ENCODE measurements at places on chromosomes 2 and 18.

GRCh38 chr2:204885747-204886146, 340.5 kb downstream of the PARD3B start:
- DNase-seq: no peak

DNA sequence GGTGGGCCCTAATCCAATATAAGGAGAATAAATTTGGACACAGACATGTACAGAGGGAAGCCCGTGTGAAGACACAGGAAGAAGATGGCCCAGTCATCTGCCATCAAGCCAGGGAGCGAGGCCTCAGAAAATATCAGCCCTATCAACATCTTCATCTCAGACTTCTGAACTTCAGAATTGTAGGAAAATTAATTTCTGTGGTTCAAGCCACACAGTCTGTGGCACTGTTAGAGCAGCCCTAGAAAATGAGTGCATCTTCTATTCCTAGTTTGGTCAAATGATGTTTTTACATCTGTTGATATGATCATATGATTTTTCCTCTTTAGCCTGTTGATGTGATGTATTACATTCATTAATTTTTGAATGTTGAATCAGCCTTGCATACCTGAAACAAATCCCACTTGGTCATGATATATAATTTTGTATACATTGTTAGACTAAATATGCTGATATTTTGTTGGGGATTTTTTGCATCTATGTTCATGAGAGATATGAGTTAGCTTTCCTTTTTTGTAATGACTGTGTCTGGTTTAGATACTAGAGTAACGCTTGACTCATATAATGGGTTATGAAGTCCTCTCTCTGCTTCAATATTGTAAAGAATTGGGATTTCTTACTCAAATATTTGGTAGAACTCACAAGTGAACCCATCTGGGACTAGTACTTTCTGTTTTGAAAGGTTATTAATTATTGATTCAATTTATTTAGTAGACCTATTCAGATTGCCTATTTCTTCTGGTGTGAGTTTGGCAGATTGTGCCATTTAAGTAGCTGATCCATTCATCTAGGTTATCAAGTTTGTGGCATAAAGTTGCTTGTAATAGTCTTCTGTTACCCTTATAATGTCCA, 451.4 kb downstream of the EIPR1 start:
- DNase-seq: no peak

- no peak for DNase-seq
These were observed 5.8 kb upstream of the MARCHF7 start for GRCh38 chr2:159706385-159706980.

DNA sequence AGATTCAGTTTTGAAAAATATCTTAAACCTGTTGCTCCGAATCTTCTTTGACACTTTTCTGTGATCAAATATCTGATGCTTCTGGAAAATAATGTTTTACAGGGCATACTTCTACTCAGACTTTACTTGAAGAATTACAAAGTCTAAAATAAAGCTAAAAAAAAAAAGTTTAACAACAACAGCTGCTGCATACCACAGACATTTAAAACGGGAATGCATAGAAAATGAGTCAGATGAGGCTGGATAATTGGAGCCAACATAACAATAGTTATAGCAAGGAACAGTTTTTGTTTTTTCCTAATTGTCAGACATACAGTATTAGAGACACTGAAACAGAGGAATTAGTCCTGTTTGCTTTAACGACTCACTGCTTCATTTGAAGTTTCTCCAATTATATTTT, 1090.2 kb downstream of the SUCLG1 start:
- no peak for DNase-seq

- DNase-seq: no peak
These were observed 126.6 kb upstream of the KYNU start for GRCh38 chr2:142750858-142751257.

DNA sequence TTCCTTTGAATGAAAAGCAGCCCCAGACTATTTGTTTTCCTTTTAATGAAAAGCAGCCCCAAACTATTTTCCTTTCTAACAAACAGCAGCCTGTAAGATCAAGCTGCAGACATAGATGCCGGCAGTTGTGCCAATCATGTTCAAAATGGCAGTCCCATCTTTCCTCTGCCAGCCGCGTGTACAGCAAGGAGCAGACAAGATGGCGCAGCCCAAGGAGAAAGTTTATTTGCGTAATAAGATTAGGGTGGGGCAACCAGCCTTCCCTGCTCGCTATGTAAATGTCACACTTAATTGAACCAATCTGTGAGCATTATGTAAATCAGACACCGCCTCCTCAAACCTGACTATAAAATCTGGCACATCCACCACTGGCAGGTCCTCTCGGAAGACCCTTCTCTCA, 226.0 kb downstream of the TGIF1 start:
- DNase-seq: no peak

DNA sequence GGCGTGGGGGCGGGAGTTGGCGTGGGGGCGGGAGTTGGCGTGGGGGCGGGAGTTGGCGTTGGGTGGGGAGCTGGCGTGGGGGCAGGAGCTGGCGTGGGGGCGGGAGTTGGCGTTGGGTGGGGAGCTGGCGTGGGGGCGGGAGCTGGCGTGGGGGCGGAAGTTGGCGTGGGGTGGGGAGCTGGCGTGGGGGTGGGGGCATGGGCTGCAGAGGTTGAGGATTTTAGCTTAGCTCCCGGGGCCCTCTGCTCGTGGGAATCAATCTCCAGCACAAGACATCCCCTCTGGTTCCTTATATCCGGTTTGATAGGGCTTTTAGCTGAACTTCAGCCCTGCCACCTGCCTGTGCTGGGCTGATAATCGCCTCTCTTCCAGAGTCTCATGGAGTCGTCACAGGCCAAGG, 177.0 kb downstream of the LDLRAD4 start:
- no peak for DNase-seq

- DNase-seq: no peak
These were observed 289.4 kb downstream of the CMPK2 start for GRCh38 chr2:6576302-6576701.

DNA sequence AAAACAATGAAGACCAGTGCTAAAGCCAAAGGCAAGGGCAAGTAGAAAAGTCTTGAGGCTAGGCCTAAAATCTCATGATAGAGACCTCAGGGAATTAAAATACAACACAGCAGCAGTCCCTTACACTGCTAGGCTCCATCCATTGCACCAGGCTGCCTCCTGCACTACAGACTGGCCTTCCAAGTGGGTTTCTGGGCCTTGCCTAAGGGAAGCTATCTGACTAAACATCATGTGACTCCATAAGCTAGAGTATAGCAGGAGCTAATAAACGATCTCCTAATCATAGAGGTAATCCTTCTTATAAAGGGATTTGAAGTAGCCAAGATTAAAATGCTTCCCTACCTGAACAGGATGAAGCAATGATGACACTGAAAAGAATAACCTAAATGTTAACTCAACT, 77.6 kb upstream of the NFU1 start:
- no peak for DNase-seq

- DNase-seq: no peak
These were observed 37.1 kb downstream of the CCNT2 start for GRCh38 chr2:134955744-134956143.
